ENCODE measurements at places on chromosomes 5 and 9. TPM values are rescaled to one million over a fixed set of nuclear protein-coding genes. Genes with fewer than 3 reads are reported as not detected.

- no peaks in the 10 kb centered on the region for H3K36me3 ChIP-seq
- no peaks in the 10 kb centered on the region for H3K4me1 ChIP-seq
- no peak for DNase-seq
- H3K27ac ChIP-seq = no peak overlapping the region
- H3K27me3 ChIP-seq = no peaks in the 10 kb centered on the region
Observed at GRCh38 chr5:158886086-158886485, 213.6 kb downstream of the EBF1 start.

- peaks cover 15% of the 10 kb centered on the region for H3K4me1 ChIP-seq
- no peak overlapping the region for H3K4me3 ChIP-seq
- no peak for DNase-seq
- no peak overlapping the region for H3K27ac ChIP-seq
- no peaks in the 10 kb centered on the region for H3K36me3 ChIP-seq
Observed at GRCh38 chr5:176680226-176680563, 32.9 kb downstream of the TSPAN17 start.

DNA sequence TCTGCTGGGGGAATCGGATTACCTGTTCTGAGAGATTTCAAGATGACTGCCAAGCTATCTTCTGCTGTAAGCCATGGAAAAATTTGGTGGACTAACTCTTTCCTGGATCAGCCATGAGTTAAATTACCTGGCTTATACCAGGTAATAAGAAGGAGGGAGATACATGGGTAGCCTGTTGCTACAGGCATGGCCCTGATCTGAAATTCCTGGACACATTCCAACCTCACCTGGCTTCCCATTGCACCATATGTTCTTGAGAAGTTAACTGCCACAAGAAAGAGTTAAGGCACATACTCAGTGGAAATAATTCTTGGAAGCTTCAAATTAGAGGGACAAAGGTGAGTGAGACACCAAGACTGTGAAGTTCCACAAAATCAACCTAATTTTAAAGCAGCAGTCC lies 371.3 kb downstream of the ACTL7B start:
- no peak overlapping the region for H3K4me3 ChIP-seq
- no peaks in the 10 kb centered on the region for H3K27me3 ChIP-seq
- no peaks in the 10 kb centered on the region for H3K36me3 ChIP-seq
- DNase-seq = no peak

DNA sequence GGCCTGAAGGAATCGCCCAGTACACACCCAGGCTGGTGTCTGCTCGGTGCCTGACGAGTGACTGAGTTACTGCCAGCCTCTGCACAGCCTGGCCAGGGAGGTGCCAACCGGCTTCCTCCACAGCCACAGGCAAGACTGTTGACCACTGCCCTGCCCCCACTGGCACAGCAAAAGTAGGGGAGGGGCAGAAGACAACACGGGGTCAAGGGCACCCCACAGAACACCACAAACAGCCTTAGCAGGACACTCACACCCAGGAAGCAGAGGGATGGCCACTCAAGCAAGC lies 722 bp upstream of the LHX3 start:
- H3K27me3 ChIP-seq = peaks cover 40% of the 10 kb centered on the region
- H3K4me1 ChIP-seq = no peaks in the 10 kb centered on the region

DNA sequence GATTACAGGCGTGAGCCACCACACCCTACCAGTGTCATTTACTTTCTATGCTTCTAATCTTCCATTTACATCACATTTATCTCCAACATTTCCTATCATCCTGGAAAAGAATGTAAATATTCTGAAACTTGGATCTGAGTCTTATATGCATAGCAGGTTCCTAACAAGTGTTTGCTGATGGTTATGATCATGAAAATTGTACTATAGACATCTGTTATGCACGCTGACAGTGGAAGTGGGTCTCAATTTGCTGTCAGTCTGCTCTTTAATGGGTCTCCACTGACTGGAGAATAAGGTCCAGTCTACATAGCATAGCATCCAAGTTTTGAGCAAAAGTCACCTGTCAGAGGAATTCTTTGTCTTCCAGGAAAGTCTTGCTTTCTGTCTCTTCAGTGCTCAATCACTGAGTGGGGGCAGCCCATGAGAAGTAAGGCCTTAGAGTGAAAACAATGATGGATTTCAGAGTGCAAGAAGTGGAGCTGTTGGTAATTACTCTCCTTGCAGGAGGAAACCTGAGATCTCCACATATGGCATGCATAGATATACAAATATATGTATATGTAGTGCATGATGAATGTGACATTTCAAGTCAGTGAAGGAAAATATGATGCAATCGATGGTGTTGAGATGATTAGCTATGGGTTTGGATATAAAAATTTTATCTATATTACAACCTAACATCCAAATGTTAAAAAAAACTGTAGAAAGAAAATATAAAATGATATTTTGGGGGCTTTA lies 29.2 kb upstream of the MSANTD3 start:
- H3K27ac ChIP-seq = no peak overlapping the region
- no peaks in the 10 kb centered on the region for H3K36me3 ChIP-seq
- H3K27me3 ChIP-seq = no peaks in the 10 kb centered on the region
- no peak for DNase-seq

DNA sequence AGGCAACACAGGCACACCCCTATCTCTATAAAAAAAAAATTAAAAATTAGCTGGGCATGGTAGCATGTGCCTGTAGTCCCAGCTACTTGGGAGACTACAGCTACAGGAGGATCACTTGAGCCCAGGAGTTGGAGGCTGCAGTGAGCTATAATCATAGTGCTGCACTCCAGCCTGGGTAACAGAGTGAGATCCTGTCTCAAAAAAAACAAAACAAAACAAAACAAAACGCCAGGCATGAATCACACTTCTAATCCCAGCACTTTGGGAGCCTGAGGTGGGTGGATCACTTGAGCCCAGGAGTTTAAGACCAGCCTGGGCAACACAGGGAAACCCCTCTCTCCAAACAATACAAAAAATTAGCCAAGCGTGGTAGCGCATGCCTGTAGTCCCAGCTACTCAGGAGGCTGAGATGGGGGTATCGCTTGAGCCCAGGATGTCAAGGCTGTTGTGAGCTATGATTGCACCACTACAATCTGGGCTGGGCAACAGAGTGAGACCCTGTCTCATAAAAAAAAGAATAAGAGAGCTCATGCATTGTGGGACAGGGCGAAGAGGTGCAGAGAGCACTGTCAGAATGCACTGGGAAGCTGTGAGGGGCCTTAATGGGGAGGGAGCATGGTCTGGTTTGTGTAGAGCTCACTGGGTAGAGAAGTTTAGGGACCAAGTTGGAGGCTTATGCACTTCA lies 8.4 kb upstream of the SAP30L start:
- no peak for DNase-seq
- no peak overlapping the region for H3K4me3 ChIP-seq
- no peaks in the 10 kb centered on the region for H3K27me3 ChIP-seq
- H3K4me1 ChIP-seq = no peaks in the 10 kb centered on the region

GRCh38 chr5:60490597-60491166 lies 209.3 kb downstream of the DEPDC1B start:
- DNase-seq = no peak
- no peak overlapping the region for H3K4me3 ChIP-seq
- no peaks in the 10 kb centered on the region for H3K4me1 ChIP-seq
- H3K27me3 ChIP-seq = no peaks in the 10 kb centered on the region
- H3K36me3 ChIP-seq = no peaks in the 10 kb centered on the region

DNA sequence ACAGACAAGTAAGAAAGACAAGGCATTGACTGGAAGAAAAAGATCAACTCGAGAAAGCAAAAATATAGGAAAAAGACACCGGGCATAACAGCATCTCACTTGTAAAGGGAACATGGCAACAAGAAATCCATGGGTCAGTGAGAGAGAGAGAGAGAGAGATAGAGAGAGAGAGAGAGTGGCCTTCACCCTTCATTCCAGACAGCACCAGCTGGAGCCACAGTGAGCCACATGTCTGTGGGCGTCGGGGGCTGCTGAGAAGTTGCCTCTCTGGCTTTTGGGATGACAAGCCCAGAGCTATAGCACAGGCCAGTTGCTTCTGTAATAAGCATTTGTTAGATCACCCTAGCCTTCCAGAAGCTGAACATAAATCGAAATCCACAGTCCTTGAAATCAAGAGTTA lies 20.3 kb upstream of the ENC1 start:
- DNase-seq = no peak
- H3K27me3 ChIP-seq = peaks cover 28% of the 10 kb centered on the region
- no peak overlapping the region for H3K4me3 ChIP-seq
- H3K36me3 ChIP-seq = no peaks in the 10 kb centered on the region
- H3K4me1 ChIP-seq = no peaks in the 10 kb centered on the region

The PCDHAC2 gene
- total RNA-seq = 7.1 TPM

The OR1J2 gene
- total RNA-seq = not detected

The FBXO38 gene
- 43.8 TPM for total RNA-seq

All from A673 (cell line).